HepG2 (cell line): ENCODE measurements at places on chromosomes 12 and 14.

- no peak overlapping the region for H3K27ac ChIP-seq
- H3K4me3 ChIP-seq = no peak overlapping the region
- no peak for DNase-seq
- no peaks in the 10 kb centered on the region; the same call in 1 of the 2 replicates for H3K27me3 ChIP-seq
- H3K4me1 ChIP-seq = no peaks in the 10 kb centered on the region
- no peaks in the 10 kb centered on the region for H3K36me3 ChIP-seq
Observed at GRCh38 chr12:90816353-90817089, 138.5 kb downstream of the CCER1 start.

GRCh38 chr14:51681411-51681810, 29.7 kb downstream of the FRMD6 start:
- no peak overlapping the region for H3K4me3 ChIP-seq
- no peaks in the 10 kb centered on the region for H3K27me3 ChIP-seq
- H3K36me3 ChIP-seq = no peaks in the 10 kb centered on the region
- H3K4me1 ChIP-seq = peaks cover 51% of the 10 kb centered on the region
- H3K27ac ChIP-seq = no peak overlapping the region
- DNase-seq = peak; percentile 73

DNA sequence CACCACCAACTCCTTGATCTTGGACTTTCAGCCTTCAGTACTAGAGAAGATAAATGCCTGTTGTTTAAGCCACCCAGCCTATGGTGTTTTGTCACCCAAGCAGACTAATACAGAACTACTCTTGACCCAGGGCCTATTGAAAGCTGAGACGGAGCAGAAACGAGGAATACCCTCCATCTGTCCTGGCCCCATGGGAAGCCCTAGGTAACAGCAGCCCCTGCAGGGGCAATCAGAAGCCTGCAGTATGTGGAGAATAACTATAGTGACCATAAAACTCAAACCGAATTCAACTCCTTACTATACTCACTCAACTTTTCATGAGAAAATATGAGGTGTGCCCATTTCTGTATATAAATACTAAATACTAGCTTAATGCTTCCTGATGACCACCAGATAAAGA, 307.4 kb downstream of the NUAK1 start:
- no peak overlapping the region for H3K27ac ChIP-seq
- H3K36me3 ChIP-seq = no peaks in the 10 kb centered on the region
- H3K27me3 ChIP-seq = no peaks in the 10 kb centered on the region
- no peaks in the 10 kb centered on the region for H3K4me1 ChIP-seq

DNA sequence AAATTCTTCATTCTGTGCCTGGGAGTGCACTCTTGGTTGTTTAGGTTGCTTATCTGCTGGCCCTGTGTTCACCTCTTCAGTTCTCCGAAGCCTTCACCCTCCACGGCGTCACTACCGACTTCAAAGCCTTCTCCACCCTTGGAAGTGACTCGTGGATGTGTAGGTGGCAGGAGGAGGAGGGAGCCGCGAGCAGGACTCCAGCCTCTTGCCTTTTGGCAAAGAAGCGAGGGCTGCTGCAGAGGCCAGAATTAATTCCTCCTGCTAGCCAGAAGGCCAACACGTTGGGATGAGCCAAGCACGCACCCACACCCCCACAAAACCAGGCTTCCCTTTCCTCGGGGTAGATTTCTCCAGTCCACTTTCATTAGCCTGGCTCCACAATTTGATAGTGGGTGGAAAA, 86.5 kb downstream of the TBX5 start:
- peaks cover 3% of the 10 kb centered on the region for H3K27me3 ChIP-seq
- DNase-seq = no peak
- H3K4me3 ChIP-seq = no peak overlapping the region
- H3K27ac ChIP-seq = no peak overlapping the region
- H3K36me3 ChIP-seq = no peaks in the 10 kb centered on the region

- H3K27me3 ChIP-seq = no peaks in the 10 kb centered on the region
- no peaks in the 10 kb centered on the region for H3K36me3 ChIP-seq
- no peak for DNase-seq
- H3K4me3 ChIP-seq = no peak overlapping the region
Observed at GRCh38 chr14:32256576-32256975, 53.5 kb upstream of the RNU6-8 start.

DNA sequence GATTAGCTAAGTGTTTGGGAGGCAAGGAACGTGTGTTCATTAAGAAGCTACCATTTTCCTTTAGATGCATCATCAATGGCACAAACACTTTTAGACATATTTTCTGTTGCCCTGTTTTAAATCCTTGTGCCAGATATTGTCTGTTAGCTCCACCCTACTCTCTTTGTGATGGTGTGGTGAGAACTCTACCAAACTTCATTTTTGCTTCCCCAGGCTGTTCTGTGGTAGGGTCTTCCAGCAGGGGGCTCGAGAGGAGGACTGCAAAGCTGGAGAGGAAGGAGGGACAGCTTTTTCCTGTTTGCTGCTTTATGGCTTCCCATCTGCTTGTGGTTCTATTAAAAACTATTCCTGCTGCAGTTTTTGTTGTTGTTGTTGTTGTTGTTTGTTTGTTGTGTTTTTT, 23.8 kb upstream of the STRAP start:
- DNase-seq = no peak
- H3K27ac ChIP-seq = no peak overlapping the region
- peaks cover 29% of the 10 kb centered on the region for H3K4me1 ChIP-seq

- H3K4me1 ChIP-seq = no peaks in the 10 kb centered on the region
- H3K36me3 ChIP-seq = no peaks in the 10 kb centered on the region
- no peak for DNase-seq
Observed at GRCh38 chr12:124635316-124635715, 67.9 kb upstream of the NCOR2 start.

DNA sequence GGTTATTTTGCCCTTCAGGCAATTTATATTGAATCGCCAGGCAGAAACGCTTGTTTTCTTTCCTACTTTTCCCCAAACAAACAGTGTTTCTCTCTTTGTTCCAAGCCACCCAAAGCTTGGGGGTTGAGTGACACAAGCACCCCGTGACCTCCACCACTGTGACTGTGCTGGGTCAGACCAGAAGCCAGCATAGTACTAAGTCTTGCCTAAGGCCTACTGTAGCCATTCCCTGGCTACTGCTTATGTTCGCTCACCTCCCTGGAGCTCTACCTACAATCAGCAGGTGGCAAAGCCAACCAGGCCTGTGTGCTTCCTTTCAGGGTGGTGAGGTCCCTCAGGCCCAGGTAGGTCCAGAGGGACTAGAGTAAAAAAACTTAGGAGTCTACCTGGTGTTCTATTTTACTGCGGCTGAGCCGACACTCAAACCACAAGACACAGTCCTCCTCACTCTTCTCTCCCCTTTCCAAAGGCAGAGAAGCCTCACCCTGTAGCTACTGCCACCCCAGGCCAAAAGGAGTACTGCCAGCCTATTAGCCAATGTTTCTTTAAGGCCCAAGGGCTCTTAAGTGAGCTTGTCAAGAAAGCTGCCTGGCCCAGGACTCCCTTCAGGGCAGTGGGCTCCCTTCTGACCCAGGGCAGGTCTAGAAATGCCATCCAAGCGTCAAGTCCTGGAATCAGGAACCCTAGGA, 411.8 kb upstream of the MIS18BP1 start:
- no peaks in the 10 kb centered on the region for H3K4me1 ChIP-seq
- DNase-seq = no peak
- H3K27ac ChIP-seq = no peak overlapping the region

DNA sequence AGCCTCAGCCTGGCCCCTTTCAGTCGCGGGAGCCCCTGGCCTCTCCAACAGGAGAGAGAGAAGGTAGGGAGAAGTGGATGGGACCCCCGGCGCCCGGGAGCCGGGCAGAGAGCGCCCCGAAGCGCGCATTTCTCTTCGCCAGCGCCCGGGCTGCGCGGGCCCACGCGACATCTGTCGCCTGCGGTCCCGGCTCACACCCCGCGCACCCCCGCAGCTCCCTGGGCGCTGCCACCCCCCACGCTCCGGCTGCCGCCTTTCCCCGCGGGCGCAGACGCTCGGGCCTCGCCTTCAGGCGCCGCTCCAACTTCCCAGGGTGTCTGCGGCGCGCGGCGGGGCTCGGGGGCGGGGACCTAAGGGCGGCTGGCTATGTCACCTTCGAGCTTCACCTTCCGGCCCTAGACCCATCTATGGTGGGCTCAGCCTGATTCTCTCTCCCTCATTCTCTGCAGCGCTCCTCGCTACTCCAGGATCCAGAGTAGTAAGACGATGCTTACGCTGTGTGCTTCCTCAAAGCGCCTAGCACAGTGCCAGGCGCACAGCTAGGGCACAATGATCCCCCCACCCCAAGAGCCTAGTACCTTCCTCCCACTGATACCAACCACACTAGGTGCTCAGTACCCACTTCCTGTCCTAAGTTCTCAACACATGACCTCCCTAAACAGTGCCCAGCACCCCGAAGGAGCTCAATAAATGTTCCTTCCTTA, 1.6 kb downstream of the HRK start:
- H3K4me3 ChIP-seq = no peak overlapping the region; the same call in 1 of the 2 replicates
- H3K36me3 ChIP-seq = no peaks in the 10 kb centered on the region
- peaks cover 30% of the 10 kb centered on the region for H3K4me1 ChIP-seq
- H3K27me3 ChIP-seq = peaks cover 19% of the 10 kb centered on the region
- no peak for DNase-seq

DNA sequence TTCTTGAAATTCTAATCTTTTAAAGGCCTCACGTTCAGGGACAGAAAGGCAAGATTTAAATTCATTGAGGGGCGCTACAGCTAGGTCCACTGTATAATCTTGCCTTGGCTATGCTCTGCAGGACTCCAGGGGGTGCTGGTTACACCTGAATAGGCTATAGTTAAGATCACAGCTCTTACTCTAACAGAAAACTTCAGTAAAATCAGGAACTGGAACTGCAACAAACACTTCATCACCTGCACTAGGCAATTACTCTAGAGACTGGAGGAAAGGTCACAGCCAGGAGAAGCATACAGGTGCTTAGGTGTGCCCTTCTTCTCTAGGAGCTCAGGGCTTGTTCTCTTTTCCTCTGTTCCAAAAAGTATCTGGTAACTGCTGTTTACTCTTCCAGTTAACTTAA, 20.9 kb downstream of the SLCO1C1 start:
- no peak overlapping the region for H3K4me3 ChIP-seq
- H3K27ac ChIP-seq = no peak overlapping the region
- no peaks in the 10 kb centered on the region for H3K4me1 ChIP-seq

DNA sequence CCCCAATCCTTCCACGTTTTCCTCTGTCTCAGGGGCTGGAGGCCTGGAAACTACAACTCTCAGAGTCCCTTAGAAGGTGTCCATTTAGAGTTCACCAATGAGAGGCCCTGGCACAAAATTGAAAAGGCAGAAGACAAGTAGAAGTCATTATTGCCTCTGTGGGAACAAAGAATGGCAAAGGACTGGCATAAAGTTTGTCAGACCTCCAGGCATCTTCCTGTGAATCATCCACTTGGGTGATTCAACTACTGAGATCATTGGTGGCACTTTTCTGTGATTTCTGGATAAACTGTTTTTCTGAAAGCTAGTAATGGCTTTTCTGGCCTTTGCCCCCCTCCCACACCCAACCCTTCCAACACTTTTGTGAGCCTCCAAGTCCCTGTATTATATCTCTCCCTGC, 42.6 kb upstream of the C12orf42 start:
- H3K4me1 ChIP-seq = no peaks in the 10 kb centered on the region
- H3K36me3 ChIP-seq = no peaks in the 10 kb centered on the region
- H3K27ac ChIP-seq = no peak overlapping the region
- no peak overlapping the region for H3K4me3 ChIP-seq

- H3K27ac ChIP-seq = no peak overlapping the region
- H3K4me1 ChIP-seq = peaks cover 11% of the 10 kb centered on the region
Observed at GRCh38 chr14:36583242-36583892, 953 bp upstream of the NKX2-8 start.

DNA sequence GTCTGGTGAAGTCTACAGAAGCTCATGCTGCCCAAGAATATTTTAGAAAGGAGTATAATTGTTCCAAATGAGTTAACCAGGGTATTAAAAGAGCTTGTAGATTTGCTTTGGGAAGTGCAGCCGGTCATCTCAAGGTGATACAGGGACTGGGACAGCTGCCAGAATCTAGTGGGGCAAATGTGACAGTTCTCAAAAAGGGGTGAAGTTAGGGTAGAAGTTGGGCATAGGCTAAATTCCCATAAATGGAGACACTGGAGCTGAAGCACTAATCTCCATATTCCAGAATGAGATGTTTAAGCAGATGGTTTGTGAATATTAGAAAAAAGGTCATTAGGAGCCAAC, 94.7 kb downstream of the ANO6 start:
- peaks cover 3% of the 10 kb centered on the region; the same call in 1 of the 3 replicates for H3K36me3 ChIP-seq
- no peaks in the 10 kb centered on the region for H3K4me1 ChIP-seq

GRCh38 chr12:117718141-117718540, 250.6 kb downstream of the KSR2 start:
- H3K36me3 ChIP-seq = no peaks in the 10 kb centered on the region
- H3K27me3 ChIP-seq = no peaks in the 10 kb centered on the region
- no peak overlapping the region for H3K4me3 ChIP-seq
- H3K27ac ChIP-seq = no peak overlapping the region
- no peaks in the 10 kb centered on the region for H3K4me1 ChIP-seq

- no peak overlapping the region for H3K4me3 ChIP-seq
- no peaks in the 10 kb centered on the region for H3K27me3 ChIP-seq
- H3K36me3 ChIP-seq = no peaks in the 10 kb centered on the region
- H3K4me1 ChIP-seq = peaks cover 19% of the 10 kb centered on the region
Observed at GRCh38 chr14:87643005-87643404, 350.0 kb downstream of the GALC start.

- H3K4me3 ChIP-seq = no peak overlapping the region
- no peak for DNase-seq
- no peak overlapping the region for H3K27ac ChIP-seq
- peaks cover 4% of the 10 kb centered on the region for H3K27me3 ChIP-seq
- H3K4me1 ChIP-seq = no peaks in the 10 kb centered on the region
Observed at GRCh38 chr14:76755610-76756370, 5.5 kb upstream of the VASH1 start.

GRCh38 chr12:111076611-111077451, 156.5 kb upstream of the MYL2 start:
- no peaks in the 10 kb centered on the region for H3K36me3 ChIP-seq
- H3K27me3 ChIP-seq = peaks cover 27% of the 10 kb centered on the region; the same call in 2 of the 3 replicates
- peaks cover 13% of the 10 kb centered on the region; the same call in 1 of the 2 replicates for H3K4me1 ChIP-seq
